Mammary epithelial cell (primary cell): ENCODE measurements at places on chromosomes 7 and 10.

DNA sequence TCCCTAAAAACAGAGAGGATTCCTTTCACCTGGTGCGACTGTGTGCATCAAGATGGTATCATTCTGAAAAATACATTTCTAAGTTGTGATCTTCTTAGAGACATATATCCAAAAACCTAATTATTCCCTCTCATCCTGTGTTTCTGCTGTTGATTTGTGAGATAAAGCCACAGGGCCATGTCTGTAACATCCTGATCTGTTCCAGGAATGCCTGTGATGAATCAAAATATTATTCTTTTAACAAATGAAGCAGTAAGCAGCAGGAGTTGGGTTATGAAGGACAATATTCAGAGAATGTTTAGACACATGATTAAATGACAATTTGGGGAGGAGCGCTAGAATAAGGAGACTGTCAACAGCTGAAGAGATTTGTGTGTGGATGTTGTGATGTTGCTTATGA lies 731.4 kb downstream of the KCNMA1 start:
- DNase-seq, result no peak

GRCh38 chr10:5547931-5548660 lies 23.3 kb downstream of the CALML3 start:
- peak; percentile 93 for DNase-seq

DNA sequence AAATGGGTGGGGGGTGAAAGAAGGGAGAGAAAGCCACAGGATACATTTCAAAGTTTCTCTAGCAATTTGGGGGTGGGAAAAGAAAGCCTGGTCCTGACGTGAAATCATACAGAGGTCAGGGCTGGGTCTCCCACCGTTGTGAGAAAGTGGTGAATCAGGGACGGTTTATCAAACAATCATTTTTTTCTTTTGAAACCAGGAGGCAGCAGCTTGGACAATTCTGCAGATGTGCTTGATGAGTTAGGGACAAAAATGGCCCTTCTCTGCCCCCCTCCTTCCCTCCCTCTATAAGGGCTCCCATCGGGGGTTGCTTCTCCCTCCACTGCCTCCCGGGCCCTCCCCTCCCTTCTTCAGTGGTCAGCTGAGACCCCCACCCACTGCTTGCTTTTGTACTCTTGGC lies 43.6 kb downstream of the FBXW4 start:
- no peak for DNase-seq

DNA sequence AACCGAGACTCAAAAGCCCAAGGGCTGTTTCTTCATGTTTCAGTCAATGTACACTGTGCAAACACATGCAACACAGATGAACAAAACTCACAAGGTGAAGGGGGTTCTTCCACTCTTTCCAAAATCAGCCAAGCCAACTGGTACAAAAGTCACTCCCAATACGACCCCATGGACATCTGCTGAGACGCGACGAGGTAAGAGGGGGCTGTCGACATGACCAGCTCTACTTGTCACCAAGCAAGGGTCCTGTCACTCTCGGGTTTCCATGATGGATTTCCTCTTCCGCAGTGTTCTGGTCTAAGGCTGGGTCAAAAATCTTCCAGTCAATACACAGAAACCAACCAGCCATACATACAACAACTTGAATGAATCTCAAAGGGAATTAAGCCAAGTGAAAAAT lies 37.8 kb downstream of the CTBP2 start:
- DNase-seq, result no peak

DNA sequence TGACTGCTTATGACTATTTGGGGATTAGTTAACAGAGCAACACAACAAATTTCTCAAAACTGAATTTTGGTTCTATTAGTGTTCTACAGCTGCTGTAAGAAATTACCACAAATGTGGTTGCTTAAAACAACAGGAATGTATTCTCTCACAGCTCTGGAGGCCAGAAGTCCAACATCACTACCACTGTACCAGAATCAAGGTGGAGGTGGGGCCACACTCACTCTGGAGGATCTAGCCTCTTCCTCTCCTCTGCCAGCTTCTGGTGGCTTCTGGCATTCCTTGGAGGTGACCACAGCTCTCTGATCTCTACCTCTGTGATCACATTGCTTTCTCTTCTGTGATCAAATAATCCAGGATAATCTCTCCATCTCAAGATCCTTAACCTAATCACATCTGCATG lies 194.7 kb upstream of the BMPER start:
- DNase-seq, result peak; percentile 9

GRCh38 chr7:1040790-1041189 lies 3.6 kb upstream of the GPR146 start:
- no peak for DNase-seq

DNA sequence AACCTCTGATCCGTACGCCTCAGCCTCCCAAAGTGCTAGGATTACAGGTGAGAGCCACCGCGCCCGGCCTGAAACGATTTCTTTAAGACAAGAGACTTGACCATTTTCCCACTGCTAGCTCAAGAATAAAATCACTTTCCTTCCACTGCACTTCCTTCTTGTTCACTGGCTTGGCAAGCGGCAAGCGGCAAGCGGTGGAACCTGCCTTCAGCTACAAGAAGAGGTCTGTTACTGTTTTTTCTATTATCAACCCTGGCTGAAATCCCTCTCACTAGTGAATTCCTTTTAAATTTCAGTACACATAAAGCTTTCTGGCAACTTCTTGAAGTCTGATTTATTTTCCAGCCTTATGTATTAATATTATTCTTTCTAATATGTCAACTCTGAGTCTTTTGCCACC lies 12.8 kb upstream of the GNAT3 start:
- DNase-seq, result no peak

GRCh38 chr7:91632234-91632940 lies 248.1 kb downstream of the MTERF1 start:
- DNase-seq, result no peak

GRCh38 chr7:4136501-4137110 lies 545.5 kb upstream of the FOXK1 start:
- no peak for DNase-seq

DNA sequence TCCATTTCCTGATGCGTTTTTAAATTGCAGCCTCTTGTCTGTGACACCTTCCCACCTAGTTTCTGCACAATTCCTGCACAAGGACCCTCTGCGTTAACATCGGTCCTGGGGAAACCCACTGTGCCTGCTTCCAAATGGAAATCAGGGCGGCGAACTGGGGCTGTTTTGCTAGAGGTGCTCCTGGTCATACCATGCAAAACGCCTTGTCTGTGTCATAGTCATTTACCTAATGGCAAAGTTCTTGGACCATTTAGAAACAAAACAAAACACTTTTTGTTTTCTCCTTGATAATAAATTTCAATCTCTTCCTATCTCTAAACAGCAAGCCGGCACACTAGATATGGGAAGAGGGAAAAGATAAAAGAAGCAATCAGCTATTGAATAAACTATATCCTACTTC lies 206.9 kb upstream of the KLF14 start:
- DNase-seq, result no peak

DNA sequence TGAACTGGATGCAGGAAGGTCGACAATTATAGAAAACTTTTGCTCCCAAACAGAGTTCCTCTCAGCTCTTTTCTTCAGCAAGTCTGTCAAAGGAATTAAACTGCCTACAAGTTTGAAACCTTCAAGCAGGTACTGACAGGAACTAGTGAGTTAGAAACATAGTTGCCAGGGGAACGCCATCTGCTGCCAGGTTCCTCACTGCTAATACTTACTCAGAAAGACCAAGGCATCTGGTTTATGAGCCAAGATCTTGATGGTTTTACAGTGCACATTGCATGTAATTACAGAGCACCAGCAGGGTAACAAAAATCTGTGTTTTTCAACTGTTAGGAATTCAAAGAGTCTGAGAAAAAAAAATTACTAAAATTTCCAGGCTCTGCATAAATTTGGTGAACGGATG lies 300.0 kb upstream of the NRG3 start:
- DNase-seq, result no peak

GRCh38 chr10:60952846-60953220 lies 8.8 kb upstream of the RHOBTB1 start:
- DNase-seq, result no peak

DNA sequence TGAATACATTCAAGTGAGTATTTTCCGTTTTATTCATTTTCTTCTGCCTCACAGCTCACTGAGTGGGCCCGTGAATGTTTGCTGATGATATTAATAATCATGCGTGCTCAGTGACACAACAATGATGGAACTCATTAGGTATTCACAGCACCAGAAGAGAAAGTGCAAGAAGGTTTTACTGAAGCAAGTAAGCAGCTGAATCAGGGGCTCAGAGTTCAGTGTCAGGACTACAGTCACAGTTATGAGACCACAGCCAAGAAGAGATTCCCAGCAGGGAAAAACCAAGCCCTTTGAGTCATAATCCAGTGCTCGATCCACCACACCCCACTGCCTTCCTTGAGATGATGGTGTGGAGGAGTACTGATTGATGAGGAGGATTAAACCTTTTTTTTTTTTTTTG lies 247.4 kb downstream of the KIAA1217 start:
- DNase-seq, result peak; percentile 94

- DNase-seq, result no peak
Measured at GRCh38 chr10:128443925-128444518, 317.8 kb upstream of the MKI67 start.

DNA sequence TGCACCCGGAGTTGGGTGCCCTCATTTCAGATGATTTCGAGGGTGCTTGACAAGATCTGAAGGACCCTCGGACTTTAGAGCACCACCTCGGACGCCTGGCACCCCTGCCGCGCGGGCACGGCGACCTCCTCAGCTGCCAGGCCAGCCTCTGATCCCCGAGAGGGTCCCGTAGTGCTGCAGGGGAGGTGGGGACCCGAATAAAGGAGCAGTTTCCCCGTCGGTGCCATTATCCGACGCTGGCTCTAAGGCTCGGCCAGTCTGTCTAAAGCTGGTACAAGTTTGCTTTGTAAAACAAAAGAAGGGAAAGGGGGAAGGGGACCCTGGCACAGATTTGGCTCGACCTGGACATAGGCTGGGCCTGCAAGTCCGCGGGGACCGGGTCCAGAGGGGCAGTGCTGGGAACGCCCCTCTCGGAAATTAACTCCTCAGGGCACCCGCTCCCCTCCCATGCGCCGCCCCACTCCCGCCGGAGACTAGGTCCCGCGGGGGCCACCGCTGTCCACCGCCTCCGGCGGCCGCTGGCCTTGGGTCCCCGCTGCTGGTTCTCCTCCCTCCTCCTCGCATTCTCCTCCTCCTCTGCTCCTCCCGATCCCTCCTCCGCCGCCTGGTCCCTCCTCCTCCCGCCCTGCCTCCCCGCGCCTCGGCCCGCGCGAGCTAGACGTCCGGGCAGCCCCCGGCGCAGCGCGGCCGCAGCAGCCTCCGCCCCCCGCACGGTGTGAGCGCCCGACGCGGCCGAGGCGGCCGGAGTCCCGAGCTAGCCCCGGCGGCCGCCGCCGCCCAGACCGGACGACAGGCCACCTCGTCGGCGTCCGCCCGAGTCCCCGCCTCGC lies at the start of gene EGFR:
Gene EGFR (plus strand): TSS at position 657 of the 830 bp plus-strand sequence. CDS start 261 bp downstream, outside the sequence.
- DNase-seq, result peak; percentile 80

- DNase-seq, result no peak
Measured at GRCh38 chr10:78229489-78229888, 195.8 kb downstream of the RPS24 start.

- DNase-seq, result no peak
Measured at GRCh38 chr7:79414910-79415309, 38.6 kb downstream of the MAGI2 start.

DNA sequence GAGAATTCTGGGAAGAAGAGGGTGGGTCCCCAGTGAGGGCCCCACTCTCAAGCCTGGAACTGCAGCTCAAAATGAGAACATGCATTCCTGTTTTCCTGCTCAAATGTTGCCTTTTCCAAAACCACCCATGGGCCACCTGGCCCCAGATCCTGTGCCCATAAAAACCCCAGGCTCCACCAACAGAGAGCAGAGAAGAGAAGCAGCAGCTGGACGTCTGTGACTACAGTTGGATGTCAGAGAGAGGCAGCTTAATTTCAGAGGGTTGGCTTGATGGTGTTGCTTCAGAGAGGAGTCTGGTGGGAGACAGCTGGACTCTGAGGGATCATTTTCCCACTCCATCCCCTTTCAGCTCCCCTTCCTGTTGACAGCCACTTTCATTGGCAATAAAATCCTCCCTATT lies 256.4 kb downstream of the FZD1 start:
- no peak for DNase-seq

- no peak for DNase-seq
Measured at GRCh38 chr7:4271716-4272015, 410.4 kb upstream of the FOXK1 start.

DNA sequence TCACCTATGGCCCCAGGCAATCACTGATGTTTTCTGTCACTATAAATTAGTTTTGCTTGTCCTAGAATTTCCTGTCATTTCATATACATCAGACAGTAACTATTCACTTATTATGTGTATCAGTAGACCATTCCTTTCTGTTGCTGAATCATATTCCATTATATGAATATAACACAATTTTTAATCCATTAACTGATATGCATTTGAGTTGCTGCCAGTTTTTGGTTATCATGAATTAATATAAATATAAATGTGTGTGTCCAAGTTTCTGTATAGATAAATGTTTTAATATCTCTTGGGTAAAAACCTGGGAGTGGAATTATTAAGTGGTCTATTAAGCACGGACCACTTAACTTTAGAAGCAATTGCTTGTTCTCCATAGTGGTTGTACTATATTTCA lies 143.8 kb downstream of the ZNF438 start:
- no peak for DNase-seq

DNA sequence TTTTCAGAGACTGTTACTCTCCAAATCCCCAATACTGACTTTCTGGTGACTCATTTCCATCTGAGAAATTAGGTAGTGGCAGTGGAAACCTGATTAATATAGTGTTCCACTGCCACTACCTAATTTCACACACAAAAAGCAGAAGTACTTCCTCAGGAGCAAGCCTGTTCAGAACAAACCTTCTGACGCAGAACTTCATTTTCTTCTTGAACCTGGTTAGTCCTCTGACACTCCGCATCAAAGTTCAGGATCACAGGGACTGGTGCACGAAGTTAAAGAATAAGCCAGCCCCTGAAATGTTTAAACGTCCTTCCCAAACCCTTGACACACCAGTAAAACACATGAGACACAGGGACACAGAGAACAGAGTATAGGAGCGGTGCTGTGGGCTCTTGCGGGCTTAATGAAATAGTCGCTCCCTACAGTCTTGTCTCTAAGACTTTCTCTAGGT lies 4.4 kb downstream of the WDR91 start:
- DNase-seq, result no peak

GRCh38 chr7:140542228-140542603 lies 62.9 kb upstream of the MKRN1 start:
- DNase-seq, result no peak

- no peak for DNase-seq
Measured at GRCh38 chr10:104054430-104054829, 31.2 kb downstream of the COL17A1 start.

GRCh38 chr7:152913492-152913891 lies 153.9 kb downstream of the ACTR3B start:
- no peak for DNase-seq

- no peak for DNase-seq
Measured at GRCh38 chr7:84746353-84746752, 440.5 kb downstream of the SEMA3D start.

DNA sequence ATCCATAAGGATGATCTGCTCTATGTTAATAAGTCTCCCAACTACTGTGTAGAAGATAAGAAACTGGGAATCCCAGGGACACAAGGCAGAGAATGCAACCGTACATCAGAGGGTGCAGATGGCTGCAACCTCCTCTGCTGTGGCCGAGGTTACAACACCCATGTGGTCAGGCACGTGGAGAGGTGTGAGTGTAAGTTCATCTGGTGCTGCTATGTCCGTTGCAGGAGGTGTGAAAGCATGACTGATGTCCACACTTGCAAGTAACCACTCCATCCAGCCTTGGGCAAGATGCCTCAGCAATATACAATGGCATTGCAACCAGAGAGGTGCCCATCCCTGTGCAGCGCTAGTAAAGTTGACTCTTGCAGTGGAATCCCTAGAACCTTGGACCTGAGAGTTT lies 10.3 kb downstream of the WNT16 start:
- DNase-seq, result no peak
